ENCODE measurements at places on chromosomes 7 and 10.

DNA sequence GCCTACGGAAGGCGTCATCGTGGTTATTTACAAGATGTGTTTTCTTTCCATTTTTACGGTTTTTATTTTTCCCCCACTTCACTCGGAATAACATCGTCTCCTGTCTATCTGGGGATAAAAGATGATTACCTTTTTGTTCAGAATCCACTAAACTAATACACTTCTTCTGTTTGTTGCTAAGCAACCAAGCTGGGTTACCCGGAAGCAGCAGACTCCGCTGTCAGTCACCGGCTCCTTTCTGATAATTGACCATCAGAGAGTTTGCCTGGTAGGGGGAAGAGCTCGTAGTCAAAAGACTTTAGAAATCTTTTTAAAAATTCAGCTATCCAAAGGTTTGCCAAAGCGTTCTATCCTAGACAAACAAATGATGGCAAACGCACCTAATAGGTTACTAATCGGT is 75.0 kb upstream of the SFMBT2 start:
- DNase-seq: no peak

GRCh38 chr7:32103361-32103760 is 33.2 kb upstream of the PDE1C start:
- no peak for DNase-seq

DNA sequence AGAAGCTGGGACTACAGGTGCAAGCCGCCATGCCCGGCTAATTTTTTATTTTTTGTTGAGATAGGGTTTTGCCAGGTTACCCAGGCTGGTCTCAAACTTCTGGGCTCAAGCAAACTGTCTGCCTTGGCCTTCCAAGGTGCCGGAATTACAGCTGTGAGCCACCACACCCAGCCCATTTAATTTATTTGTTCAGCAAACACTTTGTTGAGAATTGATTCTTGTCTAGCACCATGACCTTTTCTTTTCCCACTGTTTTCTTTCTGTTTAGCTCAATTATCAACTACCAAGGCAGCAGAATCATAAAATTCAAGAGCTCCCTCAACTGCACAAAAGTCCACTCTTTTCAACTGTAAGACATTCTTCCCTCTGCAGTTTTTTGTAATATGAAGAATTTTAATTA is 47.8 kb upstream of the PARD3 start:
- no peak for DNase-seq

GRCh38 chr10:6005856-6006395 is 28.6 kb upstream of the IL15RA start:
- DNase-seq: no peak

DNA sequence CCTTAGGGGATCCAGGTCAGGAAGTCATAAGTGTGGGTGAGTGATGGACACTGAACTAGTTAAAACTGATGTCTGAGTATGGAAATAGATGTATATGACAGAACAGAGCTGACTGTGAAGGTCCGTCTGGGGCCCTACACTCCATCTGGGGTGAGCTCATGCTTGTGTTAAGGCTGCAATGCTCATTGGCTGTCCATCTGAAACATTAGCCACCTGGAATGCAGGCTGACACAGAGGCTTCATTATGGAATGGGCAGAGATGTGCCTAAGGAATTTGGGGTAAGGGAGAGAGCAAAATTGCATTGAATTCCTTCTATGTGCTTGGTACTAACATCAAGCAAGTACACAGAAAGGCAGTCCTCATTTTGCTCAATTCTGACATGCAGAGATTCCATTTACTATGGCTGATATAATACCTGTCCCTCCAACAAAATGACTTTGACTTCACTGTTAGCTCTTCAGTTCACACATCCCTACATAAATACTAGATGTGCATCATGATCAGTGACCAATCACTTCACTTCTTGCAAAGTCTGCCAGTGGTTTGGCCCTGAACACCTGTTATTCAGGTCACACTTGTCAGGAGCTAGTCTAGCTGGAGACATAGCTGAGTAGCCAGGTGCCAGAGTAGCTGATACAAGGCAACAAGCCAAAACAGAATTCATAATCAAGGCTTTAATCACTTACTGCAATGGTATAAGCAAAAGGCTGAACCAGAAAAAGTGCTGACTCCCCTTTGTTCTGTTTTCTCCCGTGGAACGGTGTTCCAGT is 128.9 kb upstream of the VWC2 start:
- DNase-seq: no peak

- DNase-seq: no peak
Measured at GRCh38 chr10:3294919-3295581, 122.5 kb upstream of the PITRM1 start.

DNA sequence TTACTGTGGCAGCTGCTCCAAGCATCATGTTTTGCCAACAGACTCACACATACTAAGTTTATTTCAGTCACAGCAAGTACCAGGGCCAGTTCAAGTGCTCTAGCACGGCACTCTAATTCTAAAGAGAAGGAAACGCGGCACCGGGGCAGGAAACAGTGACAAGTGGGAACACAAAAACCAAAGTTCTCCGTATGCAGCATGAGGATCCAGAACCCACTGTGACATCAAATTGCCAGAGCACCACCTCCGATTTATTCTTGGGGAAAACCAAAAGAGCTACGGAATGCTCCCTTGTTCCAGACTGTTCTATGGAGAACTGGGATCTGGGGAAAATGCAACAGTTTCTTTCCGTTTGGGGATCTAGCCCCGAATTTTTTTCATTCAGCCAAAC is 448 bp upstream of the PTER start:
- no peak for DNase-seq

- no peak for DNase-seq
Measured at GRCh38 chr10:33878238-33878786, 543.8 kb upstream of the NRP1 start.

DNA sequence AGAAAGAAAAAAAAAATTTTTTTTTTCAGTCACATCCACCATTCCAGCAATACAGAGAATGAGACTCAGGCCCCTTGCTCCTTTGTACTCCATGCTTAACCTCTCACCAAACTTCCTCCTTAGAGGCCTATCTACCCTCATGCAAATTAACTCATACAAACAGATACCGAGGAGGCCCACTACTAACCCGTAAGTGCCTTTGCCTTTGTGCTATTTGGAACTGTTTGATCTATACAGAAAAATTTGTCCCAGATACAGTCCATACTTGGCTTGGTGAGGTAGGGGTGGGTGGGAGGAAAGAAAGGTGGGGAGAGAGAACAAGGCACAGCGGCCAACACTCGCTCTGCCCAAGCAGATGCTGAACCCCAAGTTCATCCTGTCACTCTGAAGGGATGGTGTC is 87.8 kb upstream of the DUSP5 start:
- DNase-seq: no peak

DNA sequence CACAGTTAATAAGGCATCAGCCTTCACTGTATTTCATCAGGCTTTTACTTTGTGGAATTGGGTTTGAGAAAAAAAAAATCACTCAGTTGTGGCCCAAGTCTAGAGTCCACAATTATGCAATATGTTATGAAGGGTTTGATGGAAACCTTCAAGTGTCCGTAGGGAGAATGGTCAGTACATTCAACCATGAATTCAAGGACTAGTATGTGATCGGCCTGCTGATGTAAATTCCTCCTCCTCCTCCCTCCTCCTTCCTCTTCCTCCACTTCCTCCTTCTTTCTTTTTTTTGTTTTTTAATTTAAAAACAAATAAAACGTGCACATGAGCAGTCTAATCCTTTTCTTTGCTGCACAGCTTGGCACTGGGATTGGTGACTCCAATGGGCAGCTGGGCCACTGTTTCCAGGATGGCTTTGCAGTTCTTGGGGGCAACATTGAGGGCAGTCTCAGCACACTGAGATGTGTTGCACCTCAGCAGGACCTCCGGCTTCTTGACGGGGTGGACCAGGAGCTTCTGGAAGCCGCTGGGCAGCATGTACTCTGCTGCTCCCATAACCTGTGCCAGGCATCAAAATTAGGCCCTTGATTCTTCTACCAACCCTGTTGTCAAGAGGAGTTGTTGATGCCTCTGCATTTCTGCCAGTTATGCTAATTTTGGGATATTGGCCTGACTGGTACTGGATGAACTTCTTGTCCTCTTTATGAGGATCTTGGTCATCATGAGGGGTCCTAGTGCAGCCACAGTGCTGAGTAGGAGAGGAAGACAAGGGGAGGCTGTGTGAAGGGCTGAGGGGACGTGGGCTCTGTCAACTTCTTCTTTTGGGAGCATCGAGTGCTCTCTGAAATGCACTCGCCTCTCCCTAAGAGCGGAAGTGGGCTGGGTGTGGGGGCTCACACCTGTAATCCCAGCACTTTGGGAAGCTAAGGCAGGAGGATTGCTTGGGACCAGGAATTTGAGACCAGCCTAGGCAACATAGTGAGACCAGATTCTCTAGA is 9.3 kb upstream of the IL2RA start:
- DNase-seq: no peak

- no peak for DNase-seq
Measured at GRCh38 chr7:24119852-24120251, 164.1 kb upstream of the NPY start.

- no peak for DNase-seq
Measured at GRCh38 chr7:123348690-123349089, 148.9 kb upstream of the SLC13A1 start.

DNA sequence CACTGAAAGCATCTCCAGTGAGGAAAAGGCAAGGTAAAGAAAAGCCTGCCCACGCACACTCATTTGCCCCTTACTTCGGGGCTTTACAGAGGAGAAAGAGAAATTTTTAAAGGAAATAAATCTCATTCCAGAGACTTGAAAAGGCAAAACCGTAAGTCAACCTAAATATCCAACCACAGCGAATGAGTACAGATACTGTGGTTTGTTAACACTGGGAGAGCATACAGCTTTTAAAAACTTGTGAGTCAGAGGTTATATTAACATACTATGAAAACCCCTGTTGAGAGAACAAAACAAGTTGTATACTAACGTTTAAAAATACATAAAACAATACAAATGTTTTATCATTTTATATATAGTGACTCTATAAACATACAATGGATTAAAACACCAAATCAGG is 28.6 kb upstream of the ST7 start:
- DNase-seq: no peak

DNA sequence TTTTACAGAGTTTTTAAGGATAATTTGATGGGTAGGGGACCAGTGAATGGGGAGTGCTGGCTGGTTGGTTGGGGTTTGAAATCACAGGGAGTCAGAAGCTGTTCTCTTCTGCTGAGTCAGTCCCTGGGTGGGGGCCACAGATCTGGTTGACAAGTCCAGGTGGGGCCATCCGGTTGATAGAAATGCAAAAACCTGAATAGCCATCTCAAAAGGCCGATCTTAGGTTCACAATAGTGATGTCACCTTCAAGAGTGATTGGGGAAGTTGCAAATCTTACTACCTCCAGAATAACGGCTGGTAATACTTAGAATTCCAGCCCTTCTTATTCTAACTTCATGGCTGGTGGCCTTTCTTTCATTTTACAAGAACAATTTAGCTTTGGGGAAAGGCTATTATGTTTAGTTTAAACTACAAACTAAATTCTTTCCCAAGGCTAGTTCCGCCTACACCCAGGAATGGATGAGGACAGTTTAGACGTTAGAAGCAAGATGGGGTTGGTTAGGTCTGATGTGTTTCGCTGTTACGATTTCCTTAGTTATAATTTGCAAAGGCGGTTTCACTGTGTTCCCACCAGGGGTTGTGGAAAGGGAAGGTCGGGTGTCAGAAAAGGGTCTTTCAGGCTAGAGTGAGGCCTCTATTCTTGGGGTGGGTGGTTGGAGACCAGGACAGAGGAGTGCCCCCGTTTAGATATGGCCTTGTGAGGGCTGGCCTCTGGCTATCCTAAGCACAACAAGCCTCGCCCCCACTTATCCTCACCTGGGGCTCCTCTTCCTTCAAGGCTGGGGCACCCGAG is 27.4 kb downstream of the IFT22 start:
- DNase-seq: no peak

- DNase-seq: no peak
Measured at GRCh38 chr7:27619492-27619891, 43.2 kb downstream of the HIBADH start.

DNA sequence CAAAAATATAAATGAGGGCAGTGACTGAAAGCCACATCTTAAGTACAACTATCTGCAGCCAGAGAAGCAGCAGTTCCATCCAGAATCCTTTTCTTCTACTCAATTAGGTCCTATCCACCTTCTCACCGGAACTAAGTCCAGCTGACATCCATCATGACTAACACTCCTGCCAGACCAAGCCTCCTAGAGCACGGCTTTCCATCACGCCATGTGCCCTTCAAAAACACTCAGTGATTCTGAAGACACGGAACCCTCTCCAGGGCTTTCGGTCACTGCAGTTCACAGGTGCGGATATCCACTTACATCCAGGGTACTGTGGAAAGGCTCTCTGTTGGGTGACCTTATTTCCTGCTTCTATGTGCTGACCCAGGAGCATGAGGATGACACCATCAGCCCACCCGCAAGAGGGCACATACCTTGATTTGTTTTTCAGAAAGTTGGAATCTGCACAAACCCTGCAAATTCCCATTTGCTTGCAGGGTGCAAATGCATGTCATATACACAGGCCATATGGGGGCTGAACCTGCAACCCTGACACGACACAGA is 64.3 kb downstream of the FAM171A1 start:
- DNase-seq: no peak

- peak; percentile 5 for DNase-seq
Measured at GRCh38 chr7:2929321-2930201, 85.5 kb upstream of the GNA12 start.

DNA sequence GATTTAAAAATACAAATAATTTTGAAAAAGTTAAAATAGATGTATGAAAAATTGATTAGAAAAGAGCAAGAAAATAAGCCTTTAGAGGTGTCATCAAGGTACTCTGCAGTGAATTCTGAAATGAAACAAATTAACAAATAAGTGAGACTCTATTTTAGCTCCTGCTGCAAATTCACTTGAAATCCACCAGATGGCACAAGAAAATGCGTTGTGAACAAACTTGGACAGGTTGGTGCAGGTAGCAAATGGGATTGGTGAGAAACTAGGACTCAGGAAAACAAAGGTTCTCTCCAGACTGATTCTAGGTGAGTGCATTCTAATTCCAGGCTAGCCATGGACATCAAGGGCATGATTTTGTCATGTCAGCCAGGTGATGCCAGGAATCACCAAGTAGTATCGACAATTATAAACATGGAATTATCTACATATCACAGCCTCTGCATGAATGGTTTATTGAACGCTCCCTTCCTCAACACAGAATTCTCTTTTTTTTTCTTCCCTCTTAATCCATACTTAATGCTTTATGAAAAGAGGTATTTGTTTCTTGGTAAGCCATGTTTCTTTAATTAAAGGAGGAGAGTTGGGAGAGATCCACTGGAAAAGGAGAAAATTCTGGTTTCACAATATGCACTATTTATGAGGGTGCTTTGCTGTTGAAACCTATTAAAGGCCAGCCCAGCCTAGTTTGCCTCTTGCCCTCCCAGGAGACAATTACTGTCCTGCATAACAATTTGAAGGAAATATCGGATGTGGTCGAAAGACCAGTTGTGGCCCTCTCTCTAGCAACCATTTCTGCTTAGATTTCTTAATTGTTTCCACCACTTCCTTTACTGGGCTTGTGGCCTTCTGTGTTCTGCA is 118.1 kb downstream of the ZNF365 start:
- no peak for DNase-seq

DNA sequence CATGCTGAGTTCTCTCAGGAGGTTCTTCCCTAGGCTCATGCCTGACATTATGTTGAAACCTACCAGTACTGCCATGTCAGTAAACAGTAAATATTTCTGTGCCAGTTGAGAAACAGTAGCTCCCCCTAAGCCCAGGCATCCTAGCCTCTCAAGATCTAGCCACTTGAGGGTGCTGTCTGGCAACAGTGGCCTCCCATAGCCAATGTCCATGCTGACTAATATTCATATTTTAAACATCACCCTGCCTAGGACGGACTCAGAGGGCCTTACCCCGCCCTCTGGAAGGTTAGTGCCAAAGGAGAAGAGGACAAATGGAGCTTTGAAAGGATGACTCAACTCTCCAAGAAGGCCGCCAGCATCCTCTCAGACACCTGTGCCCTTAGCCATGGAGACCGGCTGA is 7.7 kb downstream of the ACSM6 start:
- no peak for DNase-seq
